T-helper 2 cell (primary cell): ENCODE measurements at places on chromosomes 13 and 19.

DNA sequence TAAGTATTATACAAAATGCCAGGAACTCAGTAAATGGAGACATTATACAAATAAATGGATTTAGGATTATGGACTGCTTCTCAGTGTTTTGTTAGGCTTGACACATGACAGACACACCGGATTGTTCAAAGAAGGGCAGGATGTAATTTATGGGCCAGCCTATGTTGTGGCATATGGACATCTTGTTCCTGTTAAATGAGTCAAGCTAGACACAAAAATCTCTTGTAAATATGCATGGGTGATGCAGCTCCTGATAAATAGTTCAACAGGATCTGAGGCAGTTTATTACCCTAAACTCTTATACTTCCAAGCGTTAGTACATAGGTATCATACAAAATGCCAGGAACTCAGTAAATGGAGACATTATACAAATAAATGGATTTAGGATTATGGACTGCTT is 502.3 kb downstream of the TBC1D4 start:
- no peak for DNase-seq

DNA sequence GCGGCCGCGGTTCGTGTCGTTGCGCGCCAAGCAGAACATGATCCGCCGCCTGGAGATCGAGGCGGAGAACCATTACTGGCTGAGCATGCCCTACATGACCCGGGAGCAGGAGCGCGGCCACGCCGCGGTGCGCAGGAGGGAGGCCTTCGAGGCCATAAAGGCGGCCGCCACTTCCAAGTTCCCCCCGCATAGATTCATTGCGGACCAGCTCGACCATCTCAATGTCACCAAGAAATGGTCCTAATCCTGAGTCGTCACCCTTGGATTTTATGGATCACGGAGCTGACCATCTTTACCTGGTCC is 475 bp downstream of the MRPL57 start:
- no peak for DNase-seq

DNA sequence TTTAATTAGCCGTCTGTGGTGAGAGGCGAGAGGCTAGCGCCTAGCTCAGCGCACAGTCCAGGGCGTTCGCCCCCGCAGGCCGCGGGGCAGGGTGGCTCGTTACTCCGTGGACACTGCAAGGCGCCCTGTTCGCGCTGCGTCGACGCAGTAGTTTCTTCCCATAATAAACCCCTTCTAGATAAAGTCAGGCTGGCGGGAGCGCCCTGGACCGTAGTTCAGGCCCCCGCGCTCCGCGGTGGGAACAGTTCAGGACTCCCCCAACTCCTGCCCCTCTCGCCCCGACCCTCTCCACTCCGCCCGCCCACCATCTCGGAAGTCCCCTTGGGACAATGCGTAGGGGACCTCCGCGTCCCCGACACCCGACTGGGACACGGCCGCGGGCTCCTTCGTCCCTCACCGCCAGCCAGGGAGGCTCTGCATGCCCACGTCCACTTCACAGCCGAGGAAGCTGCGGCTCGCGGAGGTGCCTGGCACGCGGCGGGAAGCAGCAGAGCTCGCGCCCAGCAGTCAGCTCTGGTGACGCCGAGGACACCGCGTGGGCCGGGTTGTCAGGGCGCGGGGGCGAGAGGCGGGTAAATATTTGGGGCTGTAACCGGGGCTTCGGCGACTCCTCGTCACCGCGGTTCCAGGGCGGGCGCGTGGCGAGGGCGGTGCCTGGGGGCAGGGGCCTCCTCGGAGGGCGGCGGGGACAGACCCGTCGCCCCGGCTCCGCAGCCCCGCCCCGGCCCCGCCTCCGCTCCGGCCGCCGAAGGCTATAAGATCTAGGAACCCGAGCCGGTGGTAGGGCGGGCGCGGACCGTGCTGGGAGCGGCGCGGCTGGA is at the start of gene RGCC:
Gene RGCC, plus strand, starts transcription at position 783 of the 821 bp plus-strand sequence. CDS start 158 bp downstream, outside the sequence.
- peak; percentile 97 for DNase-seq

DNA sequence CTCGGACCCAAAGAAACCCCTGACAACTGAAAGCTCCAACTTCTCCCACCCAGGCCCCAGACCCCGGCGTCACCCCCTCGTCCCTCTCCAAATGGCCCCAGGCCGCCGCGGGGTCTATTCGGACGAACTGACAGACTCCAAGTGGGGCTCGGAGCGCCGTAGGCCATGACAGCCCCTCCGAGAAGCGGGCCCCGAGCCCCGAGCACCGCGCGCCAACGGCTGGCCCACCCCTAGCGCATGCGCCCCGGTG is 360 bp downstream of the DDX39A start:
- DNase-seq: no peak

GRCh38 chr13:113402471-113403254 is 38.7 kb upstream of the GRTP1 start:
- DNase-seq: no peak

DNA sequence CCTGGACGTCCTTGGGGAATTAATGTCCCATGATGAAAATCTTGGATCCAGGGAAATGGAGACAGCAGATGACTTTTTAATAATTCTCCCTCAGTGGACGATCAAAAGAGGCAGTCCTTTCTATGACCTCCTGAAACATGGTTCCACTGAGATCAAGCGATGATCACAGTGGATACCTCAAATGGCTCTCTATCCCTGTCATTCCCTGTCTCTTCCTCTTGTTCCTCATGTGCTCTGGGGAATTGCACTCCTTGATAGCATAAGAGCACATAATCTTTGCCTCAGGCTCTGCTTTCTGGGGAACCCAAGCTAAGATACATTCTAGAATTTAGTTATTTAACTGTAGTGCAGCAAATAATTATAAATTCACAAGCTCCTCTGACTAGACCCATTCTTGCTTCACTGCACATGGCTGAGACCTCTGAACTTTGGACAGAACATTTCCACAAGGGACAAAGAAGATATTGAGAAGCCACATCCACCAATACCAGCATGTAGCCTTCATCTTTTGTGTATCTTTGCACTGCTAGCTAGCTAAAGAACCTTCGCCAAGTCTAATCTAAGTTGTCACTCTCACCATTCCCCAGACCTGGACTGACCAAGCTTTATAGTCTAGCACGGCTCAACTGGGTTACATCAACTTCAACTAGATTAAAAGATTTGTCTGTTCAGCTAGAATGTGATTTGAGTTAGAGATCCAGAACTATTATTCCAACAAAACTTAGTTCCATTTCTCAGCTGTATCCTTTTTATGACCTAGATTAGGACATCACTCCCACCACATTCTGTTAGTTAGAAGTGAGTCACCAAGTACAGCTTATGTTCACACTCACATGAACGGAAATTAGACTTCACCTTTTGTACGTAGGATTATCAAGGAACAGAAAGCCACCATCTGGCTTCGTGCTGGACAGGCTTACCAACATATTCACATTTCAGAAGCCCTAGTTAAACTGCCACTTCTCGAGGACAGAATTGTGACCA is 142.7 kb downstream of the SUCLA2 start:
- no peak for DNase-seq

GRCh38 chr13:25171170-25171516 is 945 bp downstream of the AMER2 start:
- no peak for DNase-seq

- DNase-seq: no peak
Observed at GRCh38 chr19:29927944-29928625, 14.0 kb upstream of the URI1 start.

DNA sequence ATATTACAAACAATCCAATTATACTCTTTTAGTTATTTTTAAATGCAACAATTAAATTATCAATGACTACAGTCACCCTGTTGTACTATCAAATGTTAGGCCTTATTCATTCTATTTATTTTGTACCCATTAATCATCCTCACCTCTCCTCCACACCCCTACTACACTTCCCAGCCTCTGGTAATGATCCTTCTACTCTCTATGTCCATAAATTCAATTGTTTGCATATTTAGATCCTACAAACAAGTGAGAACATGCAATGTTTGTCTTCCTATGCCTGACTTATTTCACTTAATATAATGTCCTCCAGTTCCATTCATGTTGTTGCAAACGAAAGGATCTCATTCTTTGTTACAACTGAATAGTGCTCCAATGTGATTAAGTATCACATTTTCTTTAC is 1414.6 kb downstream of the SLITRK1 start:
- no peak for DNase-seq

DNA sequence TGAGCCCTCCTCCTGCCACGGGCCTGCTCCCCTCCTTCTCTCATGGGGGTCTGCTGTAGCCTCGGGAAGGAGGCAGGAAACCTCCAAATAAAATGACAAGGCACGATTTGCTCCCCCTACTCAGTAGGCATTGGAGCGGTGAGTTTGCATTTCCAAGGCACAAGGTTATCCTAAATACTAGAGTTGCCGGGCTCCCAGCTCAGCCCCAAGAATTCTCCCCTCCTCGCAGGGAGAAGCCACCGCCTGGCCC is 1.5 kb downstream of the CEBPA start:
- DNase-seq: no peak
